ENCODE measurements at places on chromosomes 7 and 10. TPM values are rescaled to one million over a fixed set of nuclear protein-coding genes. Genes with fewer than 3 reads are reported as not detected.

The C7orf57 gene
- polyA plus RNA-seq = 0.02 TPM

The GDI2 gene
- 269 TPM for polyA plus RNA-seq

The PHYHIPL gene
- polyA plus RNA-seq = 0.55 TPM

- H3K27me3 ChIP-seq = no peaks in the 10 kb centered on the region
- H3K4me3 ChIP-seq = no peak overlapping the region
- no peak overlapping the region for H3K27ac ChIP-seq
- DNase-seq = no peak
Observed at GRCh38 chr7:134942690-134943466, 43.4 kb upstream of the AGBL3 start.

DNA sequence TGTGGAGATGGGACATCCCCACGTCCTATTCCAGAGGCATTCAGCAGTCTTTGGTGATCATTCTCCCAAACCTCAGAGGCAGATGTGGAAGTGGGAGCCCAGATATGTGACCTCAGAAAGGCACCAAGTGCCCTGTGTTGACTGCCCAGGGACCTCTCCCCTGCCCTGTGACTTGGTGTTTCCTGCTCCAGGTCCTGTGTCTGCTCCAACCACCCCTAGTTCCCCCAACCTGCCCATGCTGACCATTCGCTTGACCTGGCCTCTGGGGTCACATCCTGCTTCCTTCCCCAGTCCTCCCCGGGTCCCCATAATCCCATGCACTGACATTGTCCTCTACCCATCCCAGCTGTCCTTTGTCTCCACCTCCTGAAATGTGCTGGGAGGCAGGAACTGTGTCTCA, 7.6 kb downstream of the CYP26A1 start:
- no peaks in the 10 kb centered on the region for H3K4me1 ChIP-seq
- no peaks in the 10 kb centered on the region for H3K27me3 ChIP-seq

- no peaks in the 10 kb centered on the region for H3K27me3 ChIP-seq
- no peak overlapping the region for H3K4me3 ChIP-seq
- no peak overlapping the region for H3K27ac ChIP-seq
- H3K4me1 ChIP-seq = no peaks in the 10 kb centered on the region
Observed at GRCh38 chr10:13917791-13918190, 331.0 kb downstream of the PRPF18 start.

DNA sequence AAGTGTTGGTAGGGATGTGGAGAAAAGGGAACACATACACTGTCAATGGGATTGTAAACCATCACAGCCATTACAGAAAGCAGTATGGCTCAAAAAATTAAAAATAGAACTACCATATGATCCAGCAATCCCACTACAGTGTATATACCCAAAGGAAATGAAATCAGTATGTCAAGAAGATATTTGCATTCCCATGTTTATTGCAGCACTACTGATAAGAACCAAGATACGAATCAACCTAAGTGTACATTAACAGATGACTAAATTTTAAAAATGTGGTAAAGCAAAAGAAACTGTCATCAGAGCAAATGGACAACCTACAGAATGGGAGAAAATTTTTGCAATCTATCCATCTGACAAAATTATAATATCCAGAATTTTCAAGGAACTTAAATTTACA, 290.4 kb downstream of the IPMK start:
- no peak overlapping the region for H3K4me3 ChIP-seq
- no peaks in the 10 kb centered on the region for H3K27me3 ChIP-seq
- H3K27ac ChIP-seq = no peak overlapping the region
- no peaks in the 10 kb centered on the region for H3K4me1 ChIP-seq
- no peaks in the 10 kb centered on the region for H3K36me3 ChIP-seq

DNA sequence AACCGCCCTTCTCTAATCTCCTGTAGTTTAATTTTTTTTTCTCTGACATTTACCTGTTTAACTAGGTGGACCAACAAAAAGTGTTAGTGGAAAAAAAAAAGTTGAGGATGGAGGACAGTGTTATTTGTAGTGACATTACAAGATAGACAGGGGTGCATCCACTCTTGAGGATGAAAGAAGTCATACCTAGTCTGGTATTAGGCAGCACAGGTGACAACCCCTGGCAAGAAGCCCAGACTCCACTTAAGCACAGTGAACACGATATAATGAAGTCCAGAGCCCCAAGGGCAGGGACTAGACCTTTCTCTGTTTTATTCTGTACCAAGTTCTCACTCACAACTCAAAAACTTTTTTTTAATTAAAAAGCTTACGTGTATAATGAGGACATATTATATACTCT, 268.4 kb downstream of the GPR37 start:
- DNase-seq = no peak
- no peaks in the 10 kb centered on the region for H3K4me1 ChIP-seq
- no peak overlapping the region for H3K27ac ChIP-seq
- no peaks in the 10 kb centered on the region for H3K27me3 ChIP-seq
- no peaks in the 10 kb centered on the region for H3K36me3 ChIP-seq
- no peak overlapping the region for H3K4me3 ChIP-seq

GRCh38 chr10:1567152-1567551, 170.2 kb downstream of the ADARB2 start:
- no peaks in the 10 kb centered on the region for H3K36me3 ChIP-seq
- H3K27me3 ChIP-seq = no peaks in the 10 kb centered on the region
- H3K27ac ChIP-seq = no peak overlapping the region
- H3K4me1 ChIP-seq = no peaks in the 10 kb centered on the region
- DNase-seq = no peak

DNA sequence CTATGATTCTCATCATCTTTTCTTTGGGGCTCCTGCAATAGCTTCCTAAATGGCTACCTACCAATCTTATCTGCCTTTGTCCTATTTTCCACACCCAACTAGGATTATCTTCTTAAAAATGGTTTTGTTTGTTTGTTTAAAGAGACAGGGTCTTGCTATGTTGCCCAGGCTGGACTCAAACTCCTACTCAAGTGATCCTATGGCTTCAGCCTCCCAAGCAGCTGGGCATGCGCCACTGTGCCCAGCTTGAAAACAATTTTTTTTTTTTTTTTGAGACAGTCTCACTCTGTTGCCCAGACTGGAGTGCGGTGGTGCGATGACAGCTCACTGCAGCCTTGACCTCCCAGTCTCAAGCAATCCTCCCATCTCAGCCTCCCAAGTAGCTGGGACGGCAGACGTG, 14.9 kb downstream of the DNMBP start:
- H3K4me1 ChIP-seq = peaks cover 14% of the 10 kb centered on the region
- no peaks in the 10 kb centered on the region for H3K27me3 ChIP-seq
- no peaks in the 10 kb centered on the region for H3K36me3 ChIP-seq
- H3K4me3 ChIP-seq = no peak overlapping the region
- no peak for DNase-seq
